ENCODE measurements at places on chromosomes 6 and 20.

DNA sequence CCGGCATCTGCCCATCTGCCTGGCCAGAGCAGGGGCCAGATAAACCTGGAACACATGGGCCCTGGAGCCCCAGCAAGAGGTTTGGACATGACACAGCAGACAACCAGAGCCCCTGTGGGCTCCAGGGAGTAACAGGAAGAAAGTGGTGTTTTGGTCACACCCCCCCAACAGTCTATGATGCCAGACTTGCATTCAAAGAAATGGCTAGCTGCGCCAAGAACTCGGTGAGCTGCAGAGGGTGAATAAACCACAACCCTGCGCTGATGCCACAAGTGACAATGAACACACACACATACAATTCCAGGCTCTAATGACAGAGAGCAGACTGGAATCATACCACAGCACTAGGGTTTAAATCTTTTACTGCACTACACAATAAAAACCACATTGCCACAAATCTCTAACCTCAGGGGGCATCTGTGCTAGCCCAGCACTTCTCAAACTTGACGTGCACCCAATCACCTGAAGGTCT lies 34.0 kb downstream of the TRERF1 start:
- no peak for DNase-seq

- no peak for DNase-seq
Measured at GRCh38 chr6:120056085-120056484, 706.5 kb upstream of the MAN1A1 start.

GRCh38 chr6:138403324-138403800 lies 661 bp upstream of the HEBP2 start:
- peak; percentile 65 for DNase-seq

DNA sequence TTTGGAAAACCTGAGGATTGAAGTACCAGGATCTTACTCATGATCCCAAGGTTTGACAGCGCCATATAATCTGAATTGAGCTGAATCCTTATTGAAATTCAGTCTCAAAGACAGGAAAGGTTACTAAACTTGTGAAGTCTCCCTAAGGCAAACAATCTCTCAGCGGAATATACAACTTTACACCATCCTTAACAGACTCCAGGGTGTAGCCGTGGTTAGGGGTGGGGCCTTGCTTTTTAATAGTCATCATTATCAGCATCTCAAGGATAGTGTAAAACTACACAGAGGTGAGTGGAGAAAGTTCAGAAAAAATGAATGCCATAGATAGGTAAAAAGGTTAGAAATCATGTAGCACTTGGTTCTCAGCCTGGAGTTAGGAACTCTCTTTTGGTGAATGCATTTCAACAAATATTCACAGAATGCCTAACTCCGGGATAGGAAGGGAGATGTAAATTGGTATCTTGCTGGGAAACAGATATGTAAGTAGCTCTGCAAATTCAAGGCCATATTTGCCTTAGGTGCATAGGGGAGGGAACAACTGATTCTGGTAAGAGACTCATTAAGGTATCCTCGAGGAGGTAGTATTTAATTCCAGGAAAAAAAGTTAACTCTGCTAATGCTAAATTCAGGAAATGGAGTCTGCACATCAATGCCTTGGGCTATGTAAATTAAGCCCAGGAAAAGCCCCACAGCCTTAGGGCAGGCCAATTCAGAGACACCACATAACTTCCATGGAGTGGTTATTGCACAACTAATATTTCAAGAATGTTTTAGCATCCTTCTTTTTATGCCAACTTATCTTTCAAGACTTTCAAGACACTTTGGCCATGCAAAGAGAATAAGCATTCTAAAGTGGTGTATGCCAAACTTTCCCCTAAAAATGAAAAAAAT lies 61.6 kb downstream of the SNAP25 start:
- no peak for DNase-seq

GRCh38 chr6:111591370-111591900 lies 14.2 kb downstream of the TRAF3IP2 start:
- DNase-seq = no peak
